Stimulated activated CD8-positive, alpha-beta memory T cell treated with anti-CD3 and anti-CD28 coated beads, Interleukin-15, amount 100 ng/mL, for 48 hours (primary cell): ENCODE measurements at places on chromosomes 7 and 10.

- peak; percentile 94 for DNase-seq
Measured at GRCh38 chr7:7968544-7969305, at the start of gene GLCCI1. GLCCI1 (plus strand) TSS chr7:7968796; CDS start chr7:7969351, 555 bp downstream.

- no peak for DNase-seq
Measured at GRCh38 chr10:79116801-79117723, 48.3 kb downstream of the ZMIZ1 start.

- no peak for DNase-seq
Measured at GRCh38 chr10:70534281-70534680, 55.7 kb downstream of the PALD1 start.

DNA sequence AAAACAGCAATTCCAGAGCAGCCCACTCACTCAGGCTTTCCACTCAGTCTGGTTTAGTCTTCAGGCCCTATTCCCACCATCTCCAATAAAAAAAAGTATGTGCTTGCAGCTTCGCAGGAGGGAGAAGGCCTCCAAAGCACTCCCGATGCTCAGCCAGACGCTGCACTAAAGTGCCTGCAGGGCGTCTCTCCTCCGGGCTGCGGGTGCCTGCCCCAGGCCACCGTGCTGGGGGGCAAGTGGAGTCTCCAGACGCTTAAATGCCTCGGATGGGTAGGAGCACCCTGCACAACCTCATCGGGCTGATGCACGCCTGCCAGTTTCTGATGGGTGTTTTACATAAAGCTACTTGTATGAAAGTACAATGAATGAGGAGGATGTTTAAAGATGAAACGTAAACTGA, 31.3 kb upstream of the NCAPG2 start:
- DNase-seq: no peak

- DNase-seq: no peak
Measured at GRCh38 chr10:73494877-73495225, 973 bp downstream of the PPP3CB start.

DNA sequence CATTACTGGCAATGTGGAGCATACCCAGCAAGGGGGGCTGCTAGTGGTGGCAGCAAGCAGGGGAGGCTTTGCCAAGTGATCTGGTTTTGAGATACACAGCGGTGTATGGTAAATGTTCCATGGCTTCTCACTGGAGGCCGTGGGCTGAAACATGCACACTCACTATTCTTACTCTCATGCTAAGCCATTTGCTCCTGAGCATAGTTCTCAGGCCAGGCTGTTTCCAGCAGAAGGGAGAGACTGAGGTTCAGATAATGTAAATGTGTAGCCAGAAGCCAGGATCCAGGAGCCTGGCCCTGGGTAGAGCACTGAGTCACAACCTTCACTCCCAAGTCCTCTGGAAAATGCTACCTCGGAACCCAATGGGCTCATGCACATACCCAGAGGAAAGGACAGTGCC, 757.9 kb downstream of the GRID1 start:
- no peak for DNase-seq

- no peak for DNase-seq
Measured at GRCh38 chr10:77361426-77361825, 276.2 kb downstream of the KCNMA1 start.

- DNase-seq: no peak
Measured at GRCh38 chr10:19922236-19922963, 106.2 kb downstream of the PLXDC2 start.

DNA sequence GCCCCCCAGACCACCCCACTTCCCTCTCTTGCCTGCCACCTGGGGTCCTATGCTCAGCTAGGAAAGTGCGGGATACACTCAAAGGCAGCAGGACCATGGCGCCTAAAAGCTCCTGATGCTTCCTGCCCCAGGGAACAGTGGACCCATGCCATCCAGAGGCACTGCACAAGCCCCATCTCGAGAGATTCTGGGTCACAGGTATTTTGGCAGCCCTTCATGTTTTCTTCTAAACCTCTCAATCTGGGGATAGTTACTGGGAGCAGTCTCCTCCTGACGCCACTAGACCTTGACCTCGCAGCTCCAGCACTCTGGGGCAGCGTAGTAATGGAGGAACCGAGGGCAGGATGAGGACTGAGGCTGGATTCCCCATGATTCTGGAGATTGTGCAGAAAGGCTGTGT, 107.1 kb downstream of the GRK5 start:
- no peak for DNase-seq

GRCh38 chr10:48389846-48390557, 83.5 kb downstream of the MAPK8 start:
- DNase-seq: no peak

DNA sequence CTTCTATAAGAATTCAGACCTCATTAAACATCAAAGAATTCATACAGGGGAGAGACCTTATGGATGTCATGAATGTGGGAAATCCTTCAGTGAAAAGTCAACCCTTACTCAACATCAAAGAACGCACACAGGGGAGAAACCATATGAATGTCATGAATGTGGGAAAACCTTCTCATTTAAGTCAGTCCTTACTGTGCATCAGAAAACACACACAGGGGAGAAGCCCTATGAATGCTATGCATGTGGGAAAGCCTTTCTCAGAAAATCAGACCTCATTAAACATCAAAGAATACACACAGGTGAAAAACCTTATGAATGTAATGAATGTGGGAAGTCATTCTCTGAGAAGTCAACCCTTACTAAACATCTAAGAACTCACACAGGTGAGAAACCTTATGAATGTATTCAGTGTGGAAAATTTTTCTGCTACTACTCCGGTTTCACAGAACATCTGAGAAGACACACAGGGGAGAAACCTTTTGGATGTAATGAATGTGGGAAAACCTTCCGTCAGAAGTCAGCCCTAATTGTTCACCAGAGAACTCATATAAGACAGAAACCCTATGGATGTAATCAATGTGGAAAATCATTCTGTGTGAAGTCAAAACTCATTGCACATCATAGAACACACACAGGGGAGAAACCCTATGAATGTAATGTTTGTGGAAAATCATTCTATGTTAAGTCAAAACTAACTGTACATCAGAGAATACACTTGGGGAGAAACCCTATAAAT, 24.1 kb downstream of the ZNF37A start:
- DNase-seq: no peak

GRCh38 chr10:22997096-22997495, 69.2 kb downstream of the ARMC3 start:
- no peak for DNase-seq

GRCh38 chr10:127919418-127920271, 12.7 kb downstream of the PTPRE start:
- no peak for DNase-seq

DNA sequence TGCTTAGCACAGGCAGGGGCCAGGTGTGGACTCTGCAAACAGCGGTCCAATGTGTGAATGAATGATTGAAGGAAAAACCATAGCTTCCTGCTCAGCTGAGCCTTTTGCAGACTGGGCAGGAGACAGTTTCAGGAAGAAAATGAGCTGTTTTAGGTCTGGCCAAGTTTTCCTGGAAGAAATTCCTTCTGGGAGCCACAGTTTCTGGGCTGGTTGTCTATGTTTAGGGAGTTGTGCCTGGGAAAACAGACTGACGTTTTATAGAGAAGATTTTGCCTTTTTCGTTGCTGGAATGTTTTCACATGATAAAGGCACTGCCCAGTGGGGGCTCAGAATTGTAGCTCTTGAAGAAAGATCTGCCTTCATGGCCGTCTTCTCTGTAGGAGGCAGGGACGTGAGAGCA, 255.1 kb downstream of the CCSER2 start:
- DNase-seq: no peak

DNA sequence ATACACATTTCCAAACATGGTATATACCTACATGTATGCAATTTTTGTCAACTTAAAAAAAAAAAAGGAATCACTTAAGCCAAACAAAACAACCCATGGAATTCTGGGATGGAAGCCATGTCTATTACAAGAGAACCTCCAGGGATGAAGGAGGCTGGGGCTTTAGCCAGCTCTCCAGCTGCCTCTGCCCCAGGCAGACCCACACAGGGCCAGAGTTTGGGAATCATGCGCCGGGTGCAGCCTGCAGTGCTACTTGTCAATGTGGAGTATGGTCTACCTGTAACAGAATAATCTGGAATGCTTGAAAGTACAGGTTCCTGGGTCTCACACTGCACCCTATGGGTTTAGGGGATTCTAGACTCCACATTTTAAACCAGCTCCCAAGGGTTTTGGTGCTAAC, 10.8 kb downstream of the ATP6V0E2 start:
- no peak for DNase-seq

DNA sequence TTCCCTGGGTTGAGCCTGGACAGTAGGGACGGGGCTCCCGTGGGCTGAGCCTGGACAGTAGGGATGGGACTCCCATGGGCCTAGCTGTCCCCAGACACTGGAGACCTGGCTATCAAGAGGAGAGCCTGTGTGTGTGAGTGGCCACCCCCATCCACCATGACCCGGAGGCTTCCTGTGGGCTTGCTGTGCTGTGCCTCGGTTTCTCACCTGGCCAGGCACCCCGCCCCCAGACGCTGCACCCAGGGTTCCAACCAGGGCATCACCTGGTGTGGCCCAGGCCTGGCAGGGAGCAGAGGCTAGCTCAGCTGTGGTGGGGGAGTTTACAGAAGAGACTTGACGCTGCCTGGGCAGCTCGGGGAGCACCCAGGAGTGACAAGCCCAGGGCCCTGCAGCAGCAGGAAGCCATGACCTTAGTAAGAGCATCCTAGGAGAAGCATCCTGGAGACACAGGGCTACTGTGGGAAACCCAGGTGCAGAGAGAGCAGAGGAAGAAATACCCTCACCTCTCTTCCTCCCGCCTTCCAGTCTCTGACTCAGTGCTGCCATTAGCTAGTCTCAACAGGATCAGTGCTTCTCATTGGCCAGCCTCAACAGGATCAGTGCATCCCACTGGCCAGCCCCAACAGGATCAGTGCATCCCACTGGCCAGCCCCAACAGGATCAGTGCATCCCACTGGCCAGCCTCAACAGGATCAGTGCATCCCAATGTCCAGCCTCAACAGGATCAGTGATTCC, 61.0 kb downstream of the PDGFA start:
- no peak for DNase-seq

DNA sequence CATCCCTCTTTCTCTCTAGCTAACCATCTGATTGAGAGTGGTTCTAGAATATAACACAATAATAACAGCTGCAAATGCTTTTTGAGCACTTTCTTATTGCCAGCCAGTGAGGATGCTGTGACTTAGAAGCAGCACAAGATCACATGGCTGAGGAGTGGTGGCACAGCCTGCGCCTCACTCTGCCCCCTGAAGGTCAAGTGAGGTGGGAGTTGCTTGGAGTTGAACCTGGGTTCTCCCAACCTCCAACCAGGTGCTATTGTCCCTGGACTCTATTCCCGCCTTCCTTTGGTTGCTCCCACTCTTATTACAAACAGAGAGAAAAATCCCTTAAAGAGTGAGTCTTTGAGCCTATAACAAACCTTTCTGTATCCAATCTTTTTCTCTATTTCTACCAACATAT, 280.3 kb upstream of the PODXL start:
- DNase-seq: no peak

GRCh38 chr7:65325793-65326432, 47.7 kb upstream of the ZNF92 start:
- no peak for DNase-seq

- DNase-seq: no peak
Measured at GRCh38 chr7:142767451-142767850, 3.3 kb upstream of the PRSS2 start.

- DNase-seq: no peak
Measured at GRCh38 chr7:159034988-159035387, 109.7 kb downstream of the VIPR2 start.

GRCh38 chr10:16586358-16587138, 64.9 kb upstream of the C1QL3 start:
- DNase-seq: no peak

GRCh38 chr10:7388602-7389001, 22.2 kb downstream of the SFMBT2 start:
- no peak for DNase-seq

- no peak for DNase-seq
Measured at GRCh38 chr7:103379270-103379975, 32.0 kb downstream of the PSMC2 start.

- DNase-seq: no peak
Measured at GRCh38 chr7:39898867-39899266, 51.2 kb upstream of the CDK13 start.

DNA sequence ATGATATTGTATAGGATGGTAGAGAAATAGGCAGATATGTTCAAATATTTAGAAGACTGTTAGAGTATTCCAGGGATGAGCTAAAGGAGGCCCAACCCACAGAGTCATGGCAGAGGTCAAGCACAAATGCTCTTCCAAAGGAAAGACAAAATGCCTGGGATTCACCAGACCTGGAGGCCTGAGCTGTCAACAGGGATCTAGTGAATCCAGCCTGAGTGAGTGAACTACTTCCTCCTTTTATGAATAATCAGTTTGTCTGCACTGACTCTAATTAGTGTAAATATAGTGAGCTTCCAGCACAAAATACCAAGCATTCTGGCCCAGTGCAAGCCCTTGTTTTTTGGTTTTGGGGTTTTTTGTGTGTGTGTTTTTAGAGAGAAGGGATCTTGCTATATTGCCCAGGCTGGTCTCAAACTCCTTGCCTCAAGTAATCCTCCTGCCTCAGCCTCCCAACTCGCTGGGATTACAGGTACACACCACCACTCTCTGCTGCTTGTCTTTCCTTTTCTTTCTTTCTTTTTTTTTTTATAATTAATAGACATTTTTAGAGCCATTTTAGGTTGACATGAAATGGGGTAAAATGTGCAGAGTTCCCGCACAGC, 244.4 kb downstream of the SKIDA1 start:
- no peak for DNase-seq

GRCh38 chr10:117463545-117463920, 79.0 kb upstream of the EMX2 start:
- no peak for DNase-seq

- DNase-seq: no peak
Measured at GRCh38 chr7:132904209-132904608, 177.7 kb downstream of the CHCHD3 start.

DNA sequence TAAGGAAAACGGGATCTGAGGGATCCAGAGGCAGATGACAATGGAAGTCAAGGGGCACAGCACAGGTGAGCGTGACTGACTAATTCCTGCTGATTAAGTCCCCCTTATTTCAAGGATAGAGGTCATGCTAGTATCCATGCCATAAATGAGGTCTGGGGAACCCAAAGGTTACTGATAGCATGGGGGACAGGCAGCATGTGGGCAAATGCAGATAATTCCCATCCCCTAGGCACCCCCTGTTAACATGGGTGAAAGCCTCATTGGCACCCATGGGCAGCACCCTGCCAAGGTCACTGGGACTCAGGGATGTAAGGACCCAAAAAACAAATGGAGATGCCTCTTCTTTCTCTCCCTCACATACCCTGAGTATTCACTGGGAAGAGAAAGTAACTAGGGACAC, 139.7 kb downstream of the WDR11 start:
- DNase-seq: no peak

DNA sequence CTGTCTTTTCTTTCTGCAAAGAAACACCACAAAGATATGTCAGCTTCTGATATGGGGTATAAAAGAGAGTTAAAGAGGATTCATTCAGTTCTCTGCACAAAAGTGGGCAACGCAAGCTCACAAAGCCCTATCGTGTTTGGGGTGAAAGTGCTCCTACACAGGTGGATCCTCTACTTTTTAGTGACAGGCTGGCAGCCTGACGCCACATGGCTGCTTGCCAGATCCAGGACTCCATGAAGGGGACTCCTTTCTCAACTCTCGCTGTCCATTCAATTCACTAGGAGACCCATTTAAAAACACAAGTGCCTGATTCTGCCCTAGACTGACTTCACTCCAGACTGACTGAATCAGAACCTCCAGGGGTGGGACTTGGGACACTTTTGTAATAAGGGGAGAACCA, 8.0 kb downstream of the PARP12 start:
- DNase-seq: no peak
